Ascending aorta (tissue), 2 donors: ENCODE measurements at places on chromosomes 11 and 22. TPM values are rescaled to one million over a fixed set of nuclear protein-coding genes. Genes with fewer than 3 reads are reported as not detected.

DNA sequence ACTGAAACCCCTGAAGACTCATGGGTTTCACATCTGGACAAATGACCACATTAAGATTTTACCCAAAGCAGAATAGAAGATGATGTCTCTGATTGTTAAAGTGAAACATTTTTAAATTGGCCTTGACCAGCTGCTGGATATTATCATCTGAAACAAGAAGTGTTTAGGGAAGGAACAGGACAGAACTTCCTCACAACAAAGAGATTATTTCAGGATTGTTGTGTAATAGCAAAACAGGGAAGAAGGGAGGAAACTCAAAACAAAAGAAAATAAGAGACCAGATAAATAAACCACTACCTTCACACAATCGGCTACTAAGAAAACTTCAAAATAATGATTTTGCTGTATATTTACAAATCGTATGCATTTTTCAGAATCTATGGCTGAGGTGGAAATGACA, 319.2 kb upstream of the API5 start:
- H3K4me1 ChIP-seq = no peaks in the 10 kb centered on the region
- no peaks in the 10 kb centered on the region for H3K27me3 ChIP-seq
- no peak for DNase-seq

Gene FGF19
- not detected for total RNA-seq

DNA sequence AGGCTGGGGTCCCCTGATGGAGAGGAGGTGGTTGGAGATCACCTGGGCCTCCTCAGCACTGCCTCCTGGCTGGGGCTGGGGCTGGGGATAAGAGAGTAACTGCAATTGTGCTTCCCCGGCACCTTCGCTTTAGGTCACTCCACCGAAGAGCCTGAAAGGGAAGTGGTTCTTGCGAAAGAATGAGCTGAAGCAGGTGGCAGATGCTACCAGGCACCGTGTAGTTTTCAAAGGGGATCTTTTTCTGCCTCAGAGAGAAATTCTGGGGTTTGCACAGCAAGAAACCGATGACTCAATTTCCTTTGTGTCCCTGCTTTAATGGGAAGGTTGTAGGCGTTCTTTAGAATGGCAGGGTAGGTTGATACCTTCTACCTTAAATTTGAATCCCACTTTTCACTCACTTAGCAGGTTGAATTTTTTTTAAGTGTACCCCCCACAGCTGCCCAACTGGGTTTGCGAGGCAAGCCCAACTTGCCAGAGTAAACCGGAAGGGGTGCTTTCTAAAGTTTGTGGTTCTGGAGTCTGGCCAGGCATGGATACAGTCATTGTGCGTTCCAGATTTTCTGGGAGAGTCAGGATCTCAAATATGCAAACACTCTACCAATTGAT, 5.3 kb downstream of the CD44 start:
- no peaks in the 10 kb centered on the region for H3K36me3 ChIP-seq
- DNase-seq = no peak
- peak overlapping the region; percentile 98 for H3K27ac ChIP-seq
- no peaks in the 10 kb centered on the region for H3K27me3 ChIP-seq

Gene OR56A1
- not detected for total RNA-seq

DNA sequence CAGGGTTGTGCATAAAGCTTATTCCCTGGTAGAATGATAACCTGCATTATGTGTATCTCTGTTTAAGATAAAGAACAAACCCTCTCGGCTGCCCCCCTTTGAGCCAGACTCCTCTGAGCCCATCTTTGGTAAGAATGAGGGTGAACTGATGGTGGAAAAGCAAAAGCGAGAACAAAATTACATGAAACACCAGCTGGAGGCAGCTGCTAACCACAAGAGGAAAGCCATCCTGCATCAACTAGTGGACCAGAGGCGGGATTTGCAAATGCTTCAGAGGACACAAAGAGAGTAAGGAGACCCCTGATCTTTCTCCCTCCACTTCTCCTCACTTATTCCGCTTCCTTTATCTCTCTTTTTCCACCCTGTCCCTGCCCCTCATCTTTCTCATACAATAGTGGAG, 40.3 kb downstream of the CCDC81 start:
- no peaks in the 10 kb centered on the region for H3K4me1 ChIP-seq
- H3K4me3 ChIP-seq = no peak overlapping the region
- no peaks in the 10 kb centered on the region for H3K36me3 ChIP-seq
- DNase-seq = no peak
- no peak overlapping the region for H3K27ac ChIP-seq

Gene MMP26
- not detected for total RNA-seq

DNA sequence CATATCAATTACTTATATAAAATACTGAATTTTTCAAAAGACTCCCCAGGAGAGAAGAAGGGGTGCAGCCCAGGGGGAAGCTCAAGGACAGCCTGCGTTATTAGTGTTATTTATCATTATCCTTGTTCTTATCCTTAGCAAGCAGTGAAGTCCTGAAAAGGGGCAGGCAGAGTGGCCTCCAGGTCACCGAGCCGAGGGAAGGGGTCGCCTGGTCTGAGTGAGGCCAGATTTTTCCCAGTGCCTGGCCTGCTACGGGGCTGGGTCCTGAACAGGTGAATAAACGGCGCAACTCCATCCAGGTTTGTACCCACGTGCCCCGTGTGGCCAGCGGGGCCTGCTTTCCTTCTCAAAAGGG, 123.7 kb downstream of the BRD1 start:
- H3K4me3 ChIP-seq = no peak overlapping the region
- H3K36me3 ChIP-seq = no peaks in the 10 kb centered on the region
- H3K27ac ChIP-seq = no peak overlapping the region
- DNase-seq = no peak
- H3K27me3 ChIP-seq = no peaks in the 10 kb centered on the region

Gene RFPL2
- not detected for total RNA-seq

GRCh38 chr11:2827256-2827655, 58.3 kb downstream of the CDKN1C start:
- DNase-seq = no peak
- no peaks in the 10 kb centered on the region for H3K27me3 ChIP-seq
- H3K4me1 ChIP-seq = peaks cover 28% of the 10 kb centered on the region

DNA sequence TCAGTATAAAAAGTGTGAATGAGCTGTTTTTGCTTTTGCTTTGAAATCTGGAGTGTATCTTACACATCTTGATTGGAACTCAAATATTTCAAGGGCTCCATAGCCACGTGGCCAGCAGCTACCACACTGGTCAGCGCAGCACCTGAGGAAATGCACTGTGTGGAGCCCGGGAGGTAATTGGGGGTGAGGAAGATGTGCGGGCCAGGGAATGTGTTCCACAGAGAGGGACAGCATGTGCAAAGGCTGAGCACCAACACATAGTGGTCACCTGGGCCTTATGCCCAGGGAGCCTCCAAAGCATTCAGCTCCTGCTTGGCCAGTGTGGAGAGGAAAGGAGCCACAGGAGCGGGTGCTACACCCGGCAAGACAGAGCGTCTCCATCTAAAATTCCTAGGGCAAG, 20.8 kb downstream of the RELT start:
- no peak overlapping the region for H3K4me3 ChIP-seq
- DNase-seq = no peak
- H3K27ac ChIP-seq = no peak overlapping the region
- H3K36me3 ChIP-seq = no peaks in the 10 kb centered on the region
- no peaks in the 10 kb centered on the region for H3K27me3 ChIP-seq
- H3K4me1 ChIP-seq = peaks cover 4% of the 10 kb centered on the region

DNA sequence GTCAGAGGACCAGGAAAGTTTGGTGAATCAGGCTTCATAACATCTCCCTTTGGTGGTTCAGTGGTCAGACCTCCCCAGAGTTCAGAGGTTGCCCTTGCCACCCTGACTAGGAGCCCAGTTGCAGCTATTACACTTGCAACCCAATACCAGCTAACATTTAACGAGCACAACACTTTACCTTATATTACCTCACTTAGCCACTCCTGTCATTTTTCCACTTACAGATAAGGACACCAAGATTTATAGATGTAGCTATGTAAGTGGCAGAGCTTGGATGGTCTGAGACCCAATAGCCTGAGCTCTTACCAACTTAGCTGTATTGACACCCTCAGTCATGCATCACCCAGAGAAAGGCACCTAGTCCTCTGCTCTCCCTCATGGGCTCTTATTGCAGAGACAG, 234.7 kb downstream of the INSC start:
- H3K4me1 ChIP-seq = no peaks in the 10 kb centered on the region
- H3K4me3 ChIP-seq = no peak overlapping the region
- no peak for DNase-seq
- H3K27ac ChIP-seq = no peak overlapping the region

DNA sequence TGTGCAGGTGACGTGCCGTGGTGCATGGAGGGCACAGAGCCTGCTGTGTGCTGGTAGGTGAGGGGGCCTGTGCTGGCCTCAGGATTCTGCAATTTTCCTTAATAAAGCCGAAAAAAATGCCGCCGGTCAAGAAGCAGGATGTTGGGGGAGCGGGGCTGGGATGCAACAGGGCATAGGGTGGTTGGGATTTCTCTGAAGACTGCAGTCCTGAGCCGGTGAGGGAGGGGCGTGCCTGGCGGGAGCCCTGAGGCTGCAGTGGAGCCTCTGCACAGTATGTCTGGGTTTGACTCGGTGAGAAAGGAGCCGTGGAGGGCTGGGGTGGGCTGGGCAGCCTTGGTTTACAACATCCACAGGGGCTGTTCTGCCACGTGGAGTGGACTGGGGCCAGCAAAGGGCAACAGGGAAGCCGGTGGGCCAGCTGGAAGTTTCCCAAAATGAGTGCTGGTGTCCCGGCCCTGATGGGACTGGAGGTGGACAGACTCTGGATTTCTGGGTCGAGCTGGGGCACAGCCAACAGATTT, 1.3 kb downstream of the CDHR5 start:
- DNase-seq = no peak
- H3K4me1 ChIP-seq = peaks cover 4% of the 10 kb centered on the region
- H3K27me3 ChIP-seq = no peaks in the 10 kb centered on the region
- no peak overlapping the region for H3K4me3 ChIP-seq
- H3K36me3 ChIP-seq = no peaks in the 10 kb centered on the region
